Stimulated activated CD8-positive, alpha-beta memory T cell treated with anti-CD3 and anti-CD28 coated beads, Interleukin-4, amount 100 ng/mL, for 1 hour (primary cell): ENCODE measurements at places on chromosomes 5 and 9.

DNA sequence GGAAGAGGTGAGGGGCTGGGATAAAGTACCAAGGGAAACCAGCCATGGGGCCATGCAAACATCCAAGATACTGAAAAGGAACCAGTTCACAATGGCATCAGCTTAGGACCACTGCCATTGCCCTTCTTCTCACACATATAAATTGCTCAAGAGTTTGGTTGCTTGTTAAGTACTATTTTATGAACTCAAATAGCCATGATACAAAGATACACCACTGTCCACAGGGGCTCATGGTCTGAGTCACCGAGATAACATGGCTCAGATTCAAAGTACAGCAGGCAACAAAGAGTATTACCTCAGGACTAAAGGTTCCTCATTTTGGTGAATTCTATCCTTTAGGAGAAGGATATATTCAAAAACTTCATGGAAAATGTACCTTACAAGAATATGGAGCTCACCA, 55.6 kb downstream of the FANCC start:
- no peak for DNase-seq

DNA sequence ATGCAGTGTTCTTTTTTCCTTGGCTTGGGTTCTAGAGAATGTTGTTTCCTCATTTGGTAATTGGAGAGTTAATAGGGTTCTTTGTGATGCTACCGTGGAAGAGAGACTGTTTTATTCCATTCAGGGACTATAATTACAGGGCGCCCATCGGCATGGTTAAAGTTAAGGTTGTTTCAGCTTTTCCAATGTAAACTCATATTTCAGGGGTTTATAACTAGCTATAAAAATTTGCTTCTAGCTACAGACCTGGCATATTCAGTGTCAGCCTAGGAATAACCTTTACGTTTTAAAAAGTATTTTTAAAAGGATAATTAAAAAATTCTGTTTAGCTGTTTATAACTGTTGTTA, 99.1 kb downstream of the AOPEP start:
- DNase-seq: no peak

GRCh38 chr5:114859438-114859735, 310.3 kb downstream of the TRIM36 start:
- no peak for DNase-seq

- DNase-seq: no peak
These were observed 5.1 kb downstream of the LIFR start for GRCh38 chr5:38551030-38552017.

GRCh38 chr5:107952450-107952849, 281.7 kb upstream of the EFNA5 start:
- DNase-seq: no peak

DNA sequence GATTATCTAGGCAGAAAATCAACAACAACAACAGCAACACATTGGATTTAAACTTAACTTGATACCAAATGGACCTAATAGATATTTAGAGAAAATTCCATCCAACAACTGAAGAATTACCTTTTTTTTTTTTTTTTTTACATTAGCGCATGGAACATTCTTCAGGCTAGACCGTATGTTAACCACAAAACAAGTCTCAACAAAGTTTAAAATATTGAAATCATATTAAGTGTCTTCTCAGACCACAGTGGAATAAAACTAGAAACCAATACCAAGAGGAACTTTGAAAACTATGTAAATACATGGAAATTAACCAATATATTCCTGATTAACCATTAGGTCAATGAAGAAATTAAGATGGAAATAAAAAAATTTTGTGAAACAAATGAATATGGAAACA, 315.8 kb downstream of the CSNK1G3 start:
- no peak for DNase-seq

GRCh38 chr5:65871182-65871581, 55.2 kb upstream of the ERBIN start:
- no peak for DNase-seq

DNA sequence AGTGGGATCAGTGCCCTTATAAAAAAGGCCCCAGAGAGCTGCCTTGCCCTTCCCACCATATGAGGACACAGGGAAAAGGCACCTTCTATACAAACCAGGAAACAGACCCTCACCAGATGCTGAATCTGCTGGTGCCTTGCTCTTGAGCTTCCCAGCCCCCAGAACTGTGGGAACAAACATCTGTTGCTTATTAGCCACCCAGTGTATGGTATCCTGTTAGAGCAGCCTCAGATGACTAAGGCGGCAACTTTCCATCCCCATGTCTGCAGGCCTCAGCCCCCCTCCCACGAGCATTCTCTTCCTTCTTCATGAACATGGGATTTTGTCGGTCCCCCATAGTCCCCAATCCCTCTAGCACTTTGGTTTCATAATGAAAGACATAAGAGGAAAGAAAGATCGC, 202.5 kb upstream of the GAS1 start:
- DNase-seq: no peak

DNA sequence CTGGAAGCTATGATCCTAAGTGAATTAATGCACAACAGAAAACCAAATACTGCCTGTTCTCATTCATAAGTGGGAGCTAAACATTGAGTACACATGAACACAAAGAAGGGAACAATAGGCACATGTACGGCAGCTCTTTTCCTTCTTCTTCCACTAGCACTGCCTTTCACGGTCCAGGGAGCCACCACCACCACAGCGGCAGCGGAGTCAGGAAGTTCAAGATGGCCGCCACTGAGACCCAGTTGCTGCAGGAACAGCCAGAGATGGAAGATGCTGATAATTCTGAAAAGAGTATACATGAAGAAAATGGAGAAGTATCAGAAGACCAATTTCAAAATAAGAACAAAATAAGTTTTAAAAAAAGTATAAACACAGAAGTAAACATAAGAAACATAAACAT, 39.5 kb upstream of the TNFSF15 start:
- no peak for DNase-seq

DNA sequence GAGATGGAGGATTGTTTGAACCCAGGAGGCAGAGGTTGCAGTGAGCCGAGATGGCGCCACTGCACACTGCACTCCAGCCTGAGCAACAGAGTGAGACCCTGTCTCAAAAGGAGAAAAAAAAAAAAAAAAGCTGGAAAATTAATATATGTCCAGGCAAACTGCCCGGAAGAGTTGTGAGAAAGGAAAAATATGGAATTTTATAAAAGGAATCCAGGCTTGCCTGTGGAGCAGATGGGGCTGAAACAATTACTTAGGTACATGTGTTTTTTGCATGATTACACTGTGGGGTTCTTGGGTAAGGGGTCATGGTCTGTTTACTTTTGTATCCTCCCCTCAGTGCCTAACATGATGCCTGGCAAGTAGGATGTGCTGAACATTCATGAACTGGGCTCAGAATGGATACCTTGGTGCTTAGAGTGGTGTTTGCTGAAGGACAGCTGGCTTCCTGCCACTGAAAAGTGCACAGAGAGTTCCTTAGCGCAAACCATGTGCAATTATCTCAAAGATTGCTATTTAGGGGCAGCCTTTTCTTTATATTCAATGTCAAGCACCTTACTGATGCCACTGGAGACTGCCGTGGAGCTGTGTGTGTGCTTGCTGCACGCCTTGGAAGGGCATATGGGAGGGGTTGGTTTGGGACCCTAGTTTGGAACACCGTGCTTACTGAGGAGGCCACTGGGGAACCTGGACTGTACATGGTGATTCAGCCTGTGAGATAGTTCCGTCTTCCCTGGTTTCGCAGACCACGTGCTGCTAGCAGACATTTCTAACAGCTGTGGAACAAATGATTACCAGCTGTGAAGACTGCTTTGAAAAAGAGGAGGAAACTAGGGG, 78.4 kb downstream of the MAP1B start:
- no peak for DNase-seq

- no peak for DNase-seq
These were observed 54.1 kb upstream of the ATP10B start for GRCh38 chr5:160906090-160906489.

DNA sequence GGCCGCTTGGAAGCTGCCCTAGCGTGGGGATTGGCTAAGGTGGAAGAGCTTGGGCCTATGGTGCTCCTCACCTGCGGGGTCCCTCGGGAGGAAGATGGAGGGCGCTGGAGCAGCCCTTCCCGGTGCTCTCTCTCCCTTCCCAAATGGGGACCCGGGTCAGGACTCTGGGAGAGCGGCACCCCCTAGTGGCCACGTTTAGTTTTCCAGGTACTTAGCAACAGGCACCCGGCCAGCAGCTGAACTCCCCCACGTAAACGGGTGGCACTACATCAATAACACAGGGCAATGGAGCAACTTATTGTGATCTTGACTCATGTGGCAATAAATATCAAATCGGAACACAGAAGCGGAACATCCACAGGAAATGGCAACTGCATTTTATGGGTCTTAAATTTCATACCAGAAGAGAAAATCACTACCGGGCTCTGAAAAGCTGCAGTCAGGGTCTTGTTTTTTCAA, 316.6 kb downstream of the AGTPBP1 start:
- no peak for DNase-seq

GRCh38 chr9:109726119-109726518, 53.9 kb upstream of the PALM2AKAP2 start:
- no peak for DNase-seq

GRCh38 chr5:95155888-95156287, 129.0 kb downstream of the MCTP1 start:
- no peak for DNase-seq

- no peak for DNase-seq
These were observed 507.8 kb upstream of the MPDZ start for GRCh38 chr9:13787234-13787833.

GRCh38 chr9:25003686-25004085, 458.0 kb upstream of the IZUMO3 start:
- no peak for DNase-seq

- DNase-seq: no peak
These were observed 23.4 kb downstream of the GLT6D1 start for GRCh38 chr9:135615666-135616618.

DNA sequence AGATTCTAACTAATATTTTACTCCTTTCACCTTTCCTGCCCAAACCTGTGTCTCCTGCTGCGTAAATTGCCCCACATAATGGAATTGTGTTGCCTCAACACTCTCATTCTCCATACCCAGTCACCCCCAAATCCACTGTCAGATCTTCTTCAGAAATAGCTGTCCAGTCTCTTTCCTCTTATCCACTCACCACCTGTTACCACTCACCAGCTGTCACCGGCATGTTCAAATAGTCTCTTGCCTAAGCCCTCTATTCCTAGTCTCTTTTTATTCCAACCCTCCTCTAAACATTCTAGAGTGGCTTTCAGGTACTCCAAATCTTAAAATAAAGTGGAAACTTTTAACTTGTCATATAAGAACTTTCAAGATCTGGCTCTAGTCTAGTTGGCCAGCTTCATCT, 262.0 kb upstream of the FBXL7 start:
- DNase-seq: no peak

GRCh38 chr5:149944666-149945065, at the start of gene PDE6A:
PDE6A (minus strand) TSS chr5:149944793; CDS start chr5:149944673, 120 bp downstream.
- no peak for DNase-seq
